ENCODE measurements at places on chromosomes 16 and 17.

DNA sequence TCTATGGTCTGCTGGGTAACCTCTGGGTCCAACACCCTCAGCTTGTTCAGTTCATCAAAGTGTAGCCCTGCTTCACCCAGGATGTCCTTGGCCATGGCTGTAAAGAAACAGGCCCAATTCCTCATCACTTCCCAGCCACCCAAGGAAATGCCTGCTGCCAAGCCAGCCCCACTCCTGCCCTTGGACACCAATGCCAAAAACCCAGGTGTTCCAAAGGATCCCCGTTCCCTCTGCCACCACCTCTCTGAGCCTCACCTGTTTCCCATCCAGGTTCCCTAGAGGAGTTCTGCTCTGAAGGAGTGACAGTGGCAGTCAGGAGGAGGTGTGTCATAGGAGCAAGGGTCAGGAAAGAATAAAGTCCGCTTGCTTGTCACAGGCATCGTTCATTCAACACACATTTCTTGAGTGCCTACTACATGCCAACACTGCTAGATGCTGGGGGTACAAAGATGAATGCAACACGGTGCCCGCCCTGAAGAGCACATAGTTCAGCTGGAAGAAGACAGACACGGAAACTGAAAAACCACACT is 3.3 kb downstream of the IFT20 start:
- DNase-seq: no peak

DNA sequence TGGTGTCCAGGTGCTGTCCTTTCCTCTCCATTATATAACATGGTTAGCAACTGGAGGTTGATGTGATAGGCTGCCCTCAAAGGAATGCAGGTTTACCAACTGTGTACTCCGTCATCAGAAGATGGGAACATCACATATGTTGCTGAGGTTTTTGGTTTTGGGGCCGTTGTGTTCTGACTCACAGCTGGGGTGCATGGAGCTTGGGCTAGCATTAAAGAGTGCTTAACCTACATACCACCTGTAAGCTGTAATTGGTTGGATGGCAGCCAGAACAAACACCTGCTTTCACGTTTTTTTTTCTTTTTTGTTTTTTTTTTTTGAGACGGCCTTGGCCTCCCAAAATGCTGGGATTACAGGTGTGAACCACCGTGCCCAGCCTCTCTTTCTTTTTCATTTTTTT is 20.9 kb downstream of the TMEM11 start:
- DNase-seq: no peak

- no peak for DNase-seq
Measured at GRCh38 chr17:74240618-74241205, 27.3 kb downstream of the TTYH2 start.

DNA sequence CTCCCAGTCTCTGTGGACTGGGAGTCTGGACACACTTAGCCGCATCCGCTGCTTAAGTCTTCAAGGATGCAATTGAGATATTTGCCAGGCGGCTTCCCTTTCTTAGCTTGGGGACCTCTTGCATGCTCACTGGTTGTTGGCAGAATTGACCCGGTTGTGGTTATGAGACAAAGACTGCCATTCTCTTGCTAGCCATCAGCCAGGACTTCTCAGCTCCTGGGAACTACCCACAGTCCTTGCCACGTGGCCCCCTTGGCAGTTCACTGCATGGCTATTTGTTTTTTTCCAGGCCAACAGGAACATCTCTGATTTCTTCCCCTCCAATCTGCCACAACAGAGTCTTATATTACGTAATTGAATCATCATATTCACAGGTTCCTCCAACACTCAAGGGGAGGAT is 25.5 kb downstream of the CACNG4 start:
- no peak for DNase-seq

All from activated naive CD8-positive, alpha-beta T cell treated with anti-CD3 and anti-CD28 coated beads, Interleukin-2, amount 50 U/mL, for 24 hours (primary cell).